ENCODE measurements at places on chromosomes 11 and 22.

DNA sequence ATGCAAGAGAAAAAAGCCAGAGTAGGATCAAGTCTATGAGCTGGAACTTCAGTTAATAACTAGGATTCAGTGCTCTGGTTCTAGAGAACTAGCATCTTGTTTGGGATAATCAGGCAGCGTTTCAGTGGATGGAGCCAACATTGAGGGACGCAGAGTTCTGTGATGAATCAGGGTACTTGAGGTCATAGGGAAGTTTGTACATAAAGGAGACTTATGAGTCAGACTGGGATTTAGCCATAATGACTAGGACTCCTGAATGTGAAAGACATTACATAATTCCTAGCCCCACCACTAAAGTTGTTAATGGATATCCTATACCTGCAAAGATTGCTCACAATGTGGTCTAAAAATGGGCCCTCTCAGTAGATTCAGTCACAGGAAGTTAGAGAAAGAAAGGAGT lies 6.8 kb downstream of the SLN start:
- DNase-seq = no peak

GRCh38 chr11:93542811-93543229 lies 371 bp downstream of the SMCO4 start:
- no peak for DNase-seq

- no peak for DNase-seq
These were observed 14.4 kb upstream of the CDC42EP1 start for GRCh38 chr22:37545703-37546436.

- no peak for DNase-seq
These were observed 7.0 kb downstream of the GRAMD4 start for GRCh38 chr22:46626911-46627805.

GRCh38 chr11:92236856-92237255 lies 12.2 kb downstream of the FAT3 start:
- DNase-seq = no peak

GRCh38 chr11:78539506-78539905 lies 35.2 kb downstream of the NARS2 start:
- no peak for DNase-seq

DNA sequence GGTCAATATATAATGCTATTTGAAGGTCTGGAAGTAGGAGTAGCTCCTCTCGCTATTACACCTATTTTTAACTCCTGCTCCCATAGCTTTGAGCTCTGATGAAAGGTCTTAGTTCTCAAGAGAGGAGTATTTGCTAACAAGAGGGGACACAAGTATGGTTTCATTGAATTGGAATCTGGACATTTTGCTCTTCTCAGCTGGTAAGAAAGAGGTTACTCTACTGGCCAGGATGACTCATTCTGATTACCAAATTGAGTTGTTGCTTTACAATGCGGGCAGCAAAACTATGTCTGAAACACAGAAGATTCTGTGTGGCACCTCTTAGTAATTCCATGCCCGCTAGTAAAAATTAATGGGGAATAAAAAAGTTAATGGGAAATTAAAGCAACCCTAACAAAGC lies 63.6 kb upstream of the EP300 start:
- peak; percentile 18 for DNase-seq

DNA sequence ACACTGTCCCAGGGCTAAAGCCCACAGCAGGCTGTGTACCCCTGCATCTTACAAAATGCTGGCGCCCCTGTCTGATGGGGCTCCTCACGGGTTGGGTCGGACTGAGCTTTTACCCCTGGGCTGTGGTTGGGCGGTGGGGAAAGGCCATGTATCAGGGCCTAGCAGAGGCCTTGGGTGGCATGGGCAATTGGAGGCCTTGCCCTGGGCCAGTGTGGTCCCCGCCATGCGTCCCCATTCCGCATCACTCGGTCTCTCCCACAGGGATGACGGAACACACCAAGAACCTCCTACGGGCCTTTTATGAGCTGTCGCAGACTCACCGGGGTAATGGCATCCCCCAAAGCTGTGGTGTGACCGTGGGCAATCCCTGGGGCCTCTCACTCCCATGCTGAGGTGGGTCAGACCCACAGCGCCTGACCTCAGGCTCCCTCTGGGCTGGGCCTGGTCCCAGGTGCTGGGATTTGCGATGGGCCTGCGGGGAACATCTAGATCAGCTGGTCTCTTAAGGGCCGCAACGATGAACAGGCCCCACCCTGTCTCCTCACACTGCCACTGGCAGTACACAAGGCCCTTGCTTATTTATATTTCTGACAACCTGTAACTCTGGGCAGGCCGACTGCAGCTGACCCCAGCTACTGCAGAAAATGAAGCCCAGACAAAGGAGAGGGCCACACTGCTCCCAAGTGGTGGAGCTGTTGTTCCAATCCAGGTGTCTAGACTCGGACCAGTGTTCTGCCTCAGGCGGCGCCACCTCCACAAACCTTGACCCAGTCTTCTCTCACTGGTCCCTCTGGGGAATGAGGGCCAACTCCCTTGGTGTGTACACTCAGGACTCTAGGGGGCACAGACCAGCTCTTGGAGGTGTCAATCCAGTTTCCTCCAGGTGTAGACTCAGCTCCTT lies 12.3 kb downstream of the SLC16A8 start:
- no peak for DNase-seq

DNA sequence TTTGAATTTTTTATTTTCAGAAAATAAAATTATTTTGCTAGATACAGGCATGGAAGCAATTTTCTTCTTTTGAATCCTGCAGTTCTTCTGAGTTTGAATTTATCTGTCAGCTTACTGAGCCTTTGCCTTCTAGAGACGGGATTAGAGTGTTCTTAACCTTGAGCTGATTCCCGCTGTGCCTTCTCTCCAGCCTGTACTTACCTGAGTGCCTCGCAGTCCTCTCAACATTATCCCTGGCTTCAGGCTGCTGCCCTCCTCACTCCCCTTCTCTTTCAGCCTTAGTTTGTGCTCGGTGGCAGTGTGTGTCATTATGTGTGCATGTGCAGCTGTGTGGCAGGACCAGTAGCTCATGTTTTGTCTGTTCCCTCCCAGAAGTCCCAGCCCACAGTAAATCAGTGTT lies 24.3 kb downstream of the OSBP2 start:
- no peak for DNase-seq

GRCh38 chr11:39804271-39804670 lies 1655.2 kb downstream of the LRRC4C start:
- DNase-seq = no peak

- no peak for DNase-seq
These were observed 10.0 kb downstream of the NCAM1 start for GRCh38 chr11:112971195-112971594.

- DNase-seq = no peak
These were observed 53.1 kb downstream of the THAP12 start for GRCh38 chr11:76327756-76328388.

- DNase-seq = peak; percentile 10
These were observed 17.4 kb upstream of the CSNK2A3 start for GRCh38 chr11:11370255-11370961.

DNA sequence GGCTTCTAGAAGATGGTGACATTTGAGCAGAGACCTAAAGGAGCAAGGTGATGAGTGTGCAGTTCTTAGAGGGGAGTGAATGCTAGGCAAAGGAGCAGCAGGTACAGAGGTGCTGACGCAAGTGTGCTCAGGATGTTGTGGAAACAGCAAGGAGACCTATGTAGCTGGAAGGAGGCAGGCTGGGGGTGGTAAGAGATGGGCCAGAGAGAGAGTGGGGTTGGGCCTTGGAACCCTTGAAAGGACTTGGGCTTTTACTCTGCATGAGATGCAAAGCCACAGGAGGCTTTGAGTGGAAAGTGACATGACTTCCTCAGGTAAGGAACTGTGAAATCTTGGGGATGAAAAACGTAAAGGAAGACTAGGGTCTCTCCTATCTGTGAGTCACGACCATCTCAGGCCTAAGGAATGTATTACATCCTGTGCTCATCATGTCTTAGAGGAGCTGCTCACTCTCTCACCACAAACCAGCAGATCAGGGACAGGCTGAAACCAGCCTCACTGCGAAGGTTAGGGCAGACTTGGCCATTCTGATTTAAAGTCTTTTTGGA lies 65.4 kb downstream of the MICAL2 start:
- DNase-seq = peak; percentile 59

- peak; percentile 27 for DNase-seq
These were observed 139.1 kb upstream of the DDI1 start for GRCh38 chr11:103897160-103897936.

- DNase-seq = peak; percentile 59
These were observed 232.0 kb upstream of the ZBED5 start for GRCh38 chr11:11089805-11090204.

GRCh38 chr11:123413636-123414035 lies 16.4 kb upstream of the GRAMD1B start:
- DNase-seq = no peak

- no peak for DNase-seq
These were observed 522.8 kb upstream of the LUZP2 start for GRCh38 chr11:23974051-23974450.

DNA sequence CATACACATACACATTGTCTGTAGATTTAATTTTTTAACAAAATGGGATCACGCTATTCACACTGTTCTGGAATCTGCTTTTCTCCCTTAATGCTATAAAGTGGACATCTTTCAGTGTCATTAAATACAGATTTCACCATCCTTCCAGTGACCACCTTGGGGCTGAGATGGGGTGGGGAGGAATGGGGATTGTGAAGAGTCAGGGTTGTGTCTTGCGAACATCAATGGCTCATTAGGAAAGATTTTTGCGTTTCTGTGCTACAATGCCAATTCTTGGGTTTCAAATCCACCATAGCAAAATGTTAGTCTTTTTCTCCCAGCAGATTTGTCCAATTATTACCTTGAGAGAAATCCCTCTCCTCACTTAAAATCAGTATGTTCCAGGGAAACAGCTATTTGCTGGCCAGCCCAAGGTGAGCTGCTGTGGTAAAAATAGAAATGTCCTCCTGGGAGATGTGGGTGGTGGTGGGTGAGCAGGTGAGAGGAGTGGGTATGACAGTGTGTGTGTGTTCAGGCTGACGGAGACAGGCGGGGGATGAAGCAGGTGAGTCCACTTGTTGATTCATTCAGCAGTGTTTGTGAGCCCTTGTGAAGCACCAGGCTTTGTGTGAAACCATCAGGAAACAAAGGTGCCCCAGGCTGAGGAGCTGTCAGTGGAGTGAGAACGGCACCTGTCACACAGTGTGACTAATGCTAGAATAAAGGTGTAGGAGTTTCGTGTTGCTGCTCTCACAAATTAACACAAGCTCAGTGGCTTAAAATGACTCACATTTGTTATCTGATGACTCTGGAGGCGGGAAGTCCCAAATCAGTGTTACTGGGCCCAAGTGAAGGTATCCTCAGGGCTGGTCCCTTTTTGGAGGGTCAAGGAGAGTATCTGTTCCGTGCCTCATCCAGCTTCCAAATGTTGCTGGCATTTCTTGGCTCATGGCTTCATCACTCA lies 1.7 kb upstream of the CBX6 start:
- peak; percentile 87 for DNase-seq
